Activated CD4-positive, alpha-beta T cell treated with anti-CD3 and anti-CD28 coated beads for 1 hour (primary cell): ENCODE measurements at places on chromosomes 7 and 10.

DNA sequence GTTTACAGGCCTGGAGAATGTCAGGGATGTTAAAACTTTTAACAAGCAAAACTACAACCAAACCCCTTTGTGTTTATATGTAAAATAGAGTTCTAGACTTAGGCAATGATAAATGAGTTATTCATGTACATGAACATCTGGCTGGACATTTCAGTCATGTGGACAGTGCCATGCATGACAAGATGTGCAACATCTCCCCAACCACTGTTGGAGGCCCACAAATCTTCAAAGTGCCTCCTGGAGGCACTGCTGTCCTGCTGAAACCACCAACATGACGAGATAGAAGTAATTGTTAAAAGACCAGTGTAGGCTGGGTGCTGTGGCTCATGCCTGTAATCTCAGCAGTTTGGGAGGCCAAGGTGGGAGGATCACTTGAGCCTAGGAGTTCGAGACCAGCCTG, 18.4 kb downstream of the PPIA start:
- no peak for DNase-seq

DNA sequence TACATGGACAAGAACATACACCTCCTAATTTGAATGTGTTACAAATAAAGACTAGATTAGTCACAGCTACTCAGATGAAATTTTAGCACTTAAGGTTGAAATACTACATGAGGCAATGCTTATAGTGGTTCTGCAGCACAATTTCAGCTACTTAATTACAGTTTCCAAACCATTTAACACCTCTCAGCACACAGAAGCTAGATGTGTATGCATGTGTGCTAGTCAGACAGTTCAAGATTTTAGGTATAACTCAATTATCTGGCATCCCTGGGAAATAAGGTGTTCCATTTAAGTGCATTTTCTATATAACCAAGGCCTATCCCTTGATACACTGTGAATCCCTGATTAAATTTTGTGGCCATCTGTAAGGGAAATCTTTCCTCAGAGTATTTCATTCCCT, 141.8 kb downstream of the CHCHD3 start:
- DNase-seq = no peak

GRCh38 chr10:74097776-74098175, 52.9 kb downstream of the AP3M1 start:
- no peak for DNase-seq

GRCh38 chr10:63866075-63866746, 345.0 kb downstream of the REEP3 start:
- DNase-seq = peak; percentile 17

DNA sequence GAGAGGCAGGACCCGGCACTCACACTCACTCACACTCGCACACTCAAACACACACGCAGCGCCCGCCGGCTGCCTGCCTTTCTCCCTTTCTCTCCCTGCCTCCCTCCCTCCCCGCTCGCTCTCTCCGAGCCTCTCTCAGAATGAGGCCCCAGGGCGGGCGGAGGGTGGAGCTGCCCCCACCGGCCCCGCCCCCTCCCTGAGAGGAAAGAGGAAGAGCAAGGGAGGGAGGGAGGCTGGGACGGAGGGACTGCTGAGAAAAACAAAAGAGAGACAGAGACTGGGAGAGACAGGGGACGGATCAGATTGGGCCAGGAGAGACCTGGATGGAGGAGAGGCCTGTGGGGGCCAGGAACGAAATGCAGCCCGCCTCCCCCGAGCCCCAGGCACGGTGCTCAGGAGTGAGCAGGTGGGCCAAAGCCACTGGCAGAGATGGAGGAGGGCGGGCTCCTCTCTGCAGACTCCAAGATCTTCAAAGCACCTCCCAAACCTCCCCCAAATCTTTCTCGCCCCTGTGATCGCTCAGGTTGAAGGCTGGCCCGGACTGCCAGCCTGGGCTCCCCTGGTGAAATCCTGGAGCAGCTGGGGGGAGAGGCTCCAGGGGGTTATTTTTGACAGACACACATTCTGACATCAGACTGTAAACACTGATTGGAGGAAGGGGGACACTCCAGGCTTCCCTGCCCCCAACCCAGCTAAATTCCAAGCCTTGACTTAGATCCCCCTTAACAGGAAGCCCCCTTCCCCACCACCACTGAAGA, 5.1 kb downstream of the LDB1 start:
- peak; percentile 69 for DNase-seq

DNA sequence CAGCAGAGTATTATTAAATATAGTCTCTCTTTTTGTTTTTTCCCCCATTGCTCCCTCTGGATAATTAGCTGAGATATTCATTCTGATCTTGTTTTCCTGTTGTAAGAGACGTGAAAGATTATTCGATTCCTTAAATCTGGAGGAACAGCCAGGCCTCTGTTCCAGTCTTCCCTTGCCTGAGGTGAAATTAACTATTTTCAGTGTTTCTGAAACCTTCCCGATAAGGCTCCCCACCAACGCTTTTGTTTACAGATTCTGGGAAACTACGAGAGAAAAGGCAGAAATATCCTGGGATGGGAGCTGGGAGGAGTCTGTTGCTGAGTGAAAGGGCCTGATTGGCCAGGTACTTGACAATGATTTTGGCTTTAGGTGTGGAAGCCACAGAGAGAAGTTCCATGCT, 63.6 kb upstream of the AGR3 start:
- no peak for DNase-seq

DNA sequence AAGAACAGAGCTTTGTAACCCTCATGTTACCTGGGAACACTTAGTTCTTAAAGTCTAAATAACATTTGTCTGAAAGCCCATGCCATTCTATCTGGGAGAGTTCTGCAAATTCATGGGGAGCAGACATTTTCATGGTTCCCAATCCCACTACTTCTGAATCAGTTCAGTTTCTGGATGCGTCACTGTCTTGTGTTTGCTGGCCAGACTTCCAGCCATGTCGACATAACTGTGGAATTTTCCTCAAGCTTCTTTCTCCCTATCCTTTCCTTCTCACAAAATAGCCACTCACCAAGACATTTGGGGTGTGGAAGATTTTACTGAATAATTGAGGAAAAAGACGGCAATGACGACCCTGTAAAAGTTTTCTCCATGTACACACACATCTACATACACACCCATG, 272.5 kb downstream of the NEBL start:
- DNase-seq = no peak

GRCh38 chr7:99258501-99258900, 14.1 kb upstream of the MYH16 start:
- DNase-seq = no peak

DNA sequence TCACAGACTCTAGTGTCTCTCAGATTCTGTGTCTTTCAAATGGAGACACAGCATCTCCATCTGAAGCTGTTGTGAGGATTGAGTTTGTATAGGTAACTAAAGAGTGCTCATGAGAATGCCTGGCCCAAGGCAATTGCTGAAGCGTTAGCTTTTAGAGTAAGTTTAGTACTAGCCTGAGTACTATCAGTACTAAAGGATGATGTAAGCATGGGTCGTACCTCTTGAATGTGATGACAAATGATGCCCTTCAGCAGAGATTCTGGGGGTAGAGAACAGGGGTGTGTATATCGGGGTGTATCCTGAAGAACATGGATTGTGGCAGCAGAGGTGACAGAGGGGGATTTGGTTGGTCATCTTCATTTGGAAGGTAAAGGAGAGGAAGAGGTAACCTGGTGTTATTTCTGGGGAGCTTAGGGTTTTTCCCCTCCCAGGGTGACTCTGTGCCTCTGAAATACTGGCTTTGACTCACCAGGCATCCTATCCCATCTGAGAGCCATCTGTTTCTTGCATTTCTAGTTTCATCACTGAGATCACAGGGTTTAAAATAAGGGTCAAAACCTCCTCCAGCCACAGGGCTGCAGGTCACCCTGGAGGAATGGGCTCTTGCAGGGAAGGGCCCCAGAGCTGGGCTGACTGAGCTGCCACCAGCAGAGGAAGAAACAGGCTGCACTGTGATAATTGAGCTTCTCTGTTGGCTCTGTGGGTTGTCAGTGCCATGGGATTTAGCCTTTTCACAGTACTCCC, 756.0 kb downstream of the KCNMA1 start:
- no peak for DNase-seq

- no peak for DNase-seq
Observed at GRCh38 chr7:66379542-66380160, 174.5 kb downstream of the TPST1 start.

GRCh38 chr10:96235326-96236089, 35.9 kb downstream of the BLNK start:
- no peak for DNase-seq

DNA sequence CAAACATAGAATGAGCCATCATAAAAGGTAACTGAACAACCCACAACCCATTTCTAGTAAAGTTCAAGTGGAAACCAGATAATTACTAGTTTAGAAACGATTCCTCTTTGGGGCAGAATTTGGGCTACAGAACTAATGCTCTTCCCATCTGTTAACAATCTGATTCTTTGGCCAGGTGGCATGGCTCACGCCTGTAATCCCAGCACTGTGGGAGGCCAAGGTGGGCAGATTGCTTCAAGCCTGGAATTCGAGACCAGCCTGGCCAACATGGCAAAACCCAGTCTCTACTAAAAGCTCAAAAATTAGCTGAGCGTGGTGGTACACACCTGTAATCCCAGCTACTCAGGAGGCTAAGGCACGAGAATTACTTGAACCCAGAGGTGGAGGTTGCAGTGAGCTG, 18.5 kb downstream of the CYP51A1 start:
- no peak for DNase-seq

GRCh38 chr10:132712743-132713142, 73.2 kb downstream of the NKX6-2 start:
- DNase-seq = no peak

DNA sequence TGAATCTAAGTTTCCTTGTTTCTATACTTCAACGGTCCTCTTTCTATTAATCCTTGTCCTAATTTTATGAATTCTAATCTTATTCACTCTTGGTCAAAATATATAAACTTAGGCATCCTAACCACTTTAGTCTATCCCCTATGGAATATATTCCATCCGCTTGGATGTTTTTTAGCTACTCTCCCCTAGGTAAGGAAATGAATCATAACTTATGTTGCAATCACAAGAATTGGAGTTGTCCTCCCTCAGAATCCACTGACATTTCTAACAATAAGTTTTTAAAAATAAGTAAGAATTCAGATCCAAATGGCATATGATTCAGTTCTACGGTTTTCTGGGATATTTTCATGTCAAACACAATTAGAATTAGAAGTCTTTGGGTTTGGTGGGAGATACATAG, 1081.6 kb downstream of the SORCS1 start:
- DNase-seq = no peak

DNA sequence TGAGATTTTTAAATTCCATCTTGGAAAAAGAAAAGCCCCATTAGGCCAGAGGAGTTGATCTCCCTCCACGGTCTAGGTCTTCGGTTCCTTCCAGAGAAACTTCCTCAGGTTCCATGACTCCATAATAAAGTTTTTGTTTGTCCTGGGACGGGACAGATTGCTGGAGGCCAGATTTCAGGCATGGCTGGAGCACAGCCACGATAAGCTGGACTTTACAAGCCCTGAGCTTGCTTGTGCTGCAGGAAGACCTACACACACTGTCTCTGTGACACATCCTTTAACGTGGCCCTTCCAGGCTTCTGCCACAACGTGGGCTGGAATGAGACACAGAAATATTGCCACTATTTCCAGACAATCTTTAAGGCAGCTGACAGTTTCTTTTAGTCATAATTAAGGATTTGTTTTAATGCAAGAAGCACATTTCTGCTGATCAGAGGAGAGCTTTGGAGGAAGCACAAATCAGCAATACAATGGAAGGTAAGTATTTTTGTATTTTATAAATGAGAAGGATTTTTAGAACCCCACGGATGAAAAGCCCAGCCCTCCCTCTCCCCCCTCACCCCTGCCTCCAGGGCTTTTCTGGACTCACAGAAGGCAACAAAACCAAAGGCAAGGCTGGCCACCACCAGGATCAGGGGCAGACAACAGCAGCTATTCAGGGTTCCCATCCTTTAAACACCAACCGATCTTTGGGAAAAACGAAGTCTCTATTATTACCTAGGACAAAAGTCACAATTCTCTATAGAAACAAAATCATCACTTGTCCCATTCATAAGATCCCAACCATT, 6.5 kb downstream of the CTBP2 start:
- DNase-seq = no peak

GRCh38 chr10:23367896-23368595, 23.4 kb upstream of the C10orf67 start:
- no peak for DNase-seq

DNA sequence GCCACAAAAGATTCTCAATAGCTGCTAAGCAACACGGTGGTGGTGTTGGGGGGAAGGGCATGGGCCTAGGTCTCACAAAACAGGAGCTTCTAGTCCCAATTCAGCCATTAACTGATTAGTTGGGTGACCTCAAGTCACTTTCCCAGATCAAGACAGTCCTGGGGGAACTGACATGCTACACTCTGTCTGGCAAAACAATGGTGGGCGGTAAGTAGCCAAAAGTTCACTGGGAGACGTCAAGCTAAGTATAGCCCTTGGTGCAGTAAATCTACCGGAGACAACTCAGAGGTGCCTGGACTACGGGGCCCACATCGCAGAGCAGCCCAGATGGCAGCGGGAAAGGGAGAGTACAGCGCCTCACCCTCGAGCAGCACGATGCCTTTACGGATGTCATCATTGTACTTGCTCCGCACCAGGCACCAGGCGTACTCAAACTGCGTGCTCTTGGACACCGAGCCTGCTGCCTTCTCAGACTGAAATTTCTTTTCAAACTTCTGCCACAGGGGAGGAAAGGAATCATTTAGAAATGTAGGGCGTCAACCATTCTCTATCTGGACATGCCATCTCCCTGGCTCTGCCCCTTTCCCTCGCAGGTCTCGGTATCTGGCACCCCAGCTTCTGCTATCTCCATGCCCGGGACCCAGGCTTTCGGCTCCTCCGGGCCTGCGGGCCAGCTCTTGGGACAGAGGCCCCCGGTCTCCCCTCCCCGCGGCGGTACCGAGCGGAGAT, 1.1 kb downstream of the FIS1 start:
- no peak for DNase-seq

GRCh38 chr10:49187950-49188761, at the start of gene TMEM273:
TSS of gene TMEM273 (minus strand) at chr10:49188391. CDS start at chr10:49188336, 55 bp downstream.
- DNase-seq = no peak

GRCh38 chr10:29304995-29305335, 16.1 kb downstream of the LYZL1 start:
- DNase-seq = no peak

DNA sequence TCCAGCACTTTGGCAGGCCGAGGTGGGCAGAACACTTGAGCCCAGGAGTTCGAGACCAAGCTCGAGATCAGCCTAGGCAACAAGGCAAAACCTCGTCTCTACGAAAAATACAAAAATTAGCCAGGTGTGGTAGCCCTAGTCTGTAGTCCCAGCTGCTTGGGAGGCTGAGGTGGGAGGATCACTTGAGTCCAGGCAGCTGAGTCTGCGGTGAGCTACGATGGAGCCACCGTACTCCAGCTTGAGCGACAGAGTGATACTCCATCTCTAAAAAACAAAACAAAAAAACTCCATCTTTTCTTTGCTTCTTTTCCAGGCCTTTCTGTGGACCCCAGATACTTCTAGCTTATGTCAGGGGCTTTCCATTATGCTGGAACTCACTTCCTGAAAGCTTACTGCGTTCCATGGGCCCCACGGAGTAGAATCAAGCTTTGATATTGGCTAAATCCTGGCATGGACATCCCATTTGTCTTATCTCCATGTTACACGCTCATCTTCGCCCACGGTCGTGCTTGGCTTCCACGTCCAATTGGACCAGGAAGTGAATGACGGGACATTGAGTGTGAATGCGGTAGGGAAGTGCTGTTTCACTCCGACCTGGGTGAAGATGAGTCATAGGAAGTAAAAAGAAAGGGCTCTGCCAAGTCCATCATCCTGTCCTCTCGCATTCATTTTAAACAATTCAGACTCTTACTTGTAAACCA, 45.7 kb downstream of the FAM171A1 start:
- no peak for DNase-seq
